ENCODE measurements at places on chromosomes 4 and X. TPM values are rescaled to one million over a fixed set of nuclear protein-coding genes. Genes with fewer than 3 reads are reported as not detected.

GABRB1 gene
- not detected for total RNA-seq

ACE2 gene
- not detected for total RNA-seq

PROM1 gene
- under 0.01 TPM for total RNA-seq

JCHAIN gene
- total RNA-seq = not detected

PPP1R2C gene
- total RNA-seq = not detected

ABCG2 gene
- total RNA-seq = 12.9 TPM

GYG2 gene
- total RNA-seq = 0.40 TPM

FATE1 gene
- not detected for total RNA-seq

ZBED1 gene
- 46.4 TPM for total RNA-seq

BANK1 gene
- not detected for total RNA-seq

RGN gene
- 0.65 TPM for total RNA-seq

PRIMPOL gene
- 6.5 TPM for total RNA-seq

KCND1 gene
- 0.22 TPM for total RNA-seq

FOXP3 gene
- total RNA-seq = not detected

BMP3 gene
- not detected for total RNA-seq

CACNA1F gene
- total RNA-seq = not detected

KCTD8 gene
- 0.20 TPM for total RNA-seq

NEUROG2 gene
- total RNA-seq = not detected

TLR10 gene
- total RNA-seq = not detected

RAB40AL gene
- 0.20 TPM for total RNA-seq

PNMA5 gene
- total RNA-seq = not detected

VEGFC gene
- 2.4 TPM for total RNA-seq

C4orf54 gene
- under 0.01 TPM for total RNA-seq

KLHL13 gene
- total RNA-seq = 1.7 TPM

SLITRK4 gene
- 0.20 TPM for total RNA-seq

HTRA3 gene
- 1.2 TPM for total RNA-seq

WAS gene
- under 0.01 TPM for total RNA-seq

RENBP gene
- total RNA-seq = 35.9 TPM

FAM193A gene
- total RNA-seq = 4.4 TPM

Data from lung microvascular endothelial cell (primary cell).